ENCODE measurements at places on chromosomes 16 and 17.

DNA sequence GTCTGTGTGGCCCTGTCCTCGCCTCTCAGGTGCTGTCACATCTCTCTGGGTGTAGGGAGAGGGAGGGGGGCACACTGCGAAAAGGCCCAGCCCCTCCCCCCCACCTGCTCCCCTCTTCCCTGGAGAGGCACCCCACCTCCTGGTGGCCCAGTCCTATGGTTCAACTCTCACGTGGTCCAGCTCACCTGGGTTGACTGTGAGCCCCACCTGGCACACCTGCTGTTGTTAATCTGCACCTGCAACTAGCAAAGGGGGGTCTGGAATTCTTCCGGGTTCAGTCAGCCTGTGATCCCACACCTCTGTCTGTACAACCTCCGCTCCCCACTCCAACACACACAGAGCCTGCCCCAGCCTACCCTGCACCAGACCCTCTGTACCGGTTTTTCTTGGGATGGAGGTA, 2.0 kb upstream of the SYNGR2 start:
- DNase-seq: no peak

- no peak for DNase-seq
Observed at GRCh38 chr16:19890901-19891300, 6.3 kb upstream of the GPRC5B start.

DNA sequence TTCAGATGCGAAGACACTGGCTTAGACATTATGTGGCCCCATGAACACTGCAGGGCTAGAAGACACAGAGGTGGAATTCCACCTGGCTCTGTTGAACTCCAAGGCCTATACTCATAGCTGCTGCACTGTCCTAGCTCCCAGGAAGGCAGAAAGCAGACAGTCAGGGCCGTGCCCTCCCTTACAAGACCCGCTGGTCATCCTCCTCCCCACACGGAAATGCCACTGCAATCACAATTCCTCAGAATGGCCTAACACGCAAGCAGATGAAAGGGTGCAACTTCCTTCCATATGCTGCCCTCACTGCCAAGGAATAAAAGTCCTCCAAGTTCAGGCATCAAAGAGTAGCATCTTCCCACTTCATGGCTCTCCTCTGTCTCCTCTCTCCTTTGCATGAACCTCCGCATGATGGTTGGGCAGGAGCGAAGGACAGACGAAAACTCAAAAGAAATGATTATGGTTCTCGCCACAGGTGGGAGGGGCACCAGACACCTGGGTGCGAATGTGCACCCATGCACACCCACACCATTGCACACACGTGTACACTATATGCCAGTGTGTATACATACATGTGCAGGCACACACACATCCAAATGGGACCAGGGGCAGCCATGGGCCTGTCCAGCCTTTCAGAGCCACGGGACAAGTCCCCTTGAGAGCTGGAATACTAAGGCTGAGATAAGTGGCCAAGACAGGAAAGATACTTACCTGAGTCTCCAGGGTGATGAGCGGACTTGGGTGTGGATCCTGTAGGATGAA, 113.3 kb downstream of the XYLT1 start:
- no peak for DNase-seq

GRCh38 chr17:67358612-67359011, 7.8 kb downstream of the PSMD12 start:
- DNase-seq: no peak

- no peak for DNase-seq
Observed at GRCh38 chr17:7261379-7262191, 693 bp downstream of the CLDN7 start.

GRCh38 chr16:26240807-26241206, 549.0 kb downstream of the HS3ST4 start:
- DNase-seq: no peak

DNA sequence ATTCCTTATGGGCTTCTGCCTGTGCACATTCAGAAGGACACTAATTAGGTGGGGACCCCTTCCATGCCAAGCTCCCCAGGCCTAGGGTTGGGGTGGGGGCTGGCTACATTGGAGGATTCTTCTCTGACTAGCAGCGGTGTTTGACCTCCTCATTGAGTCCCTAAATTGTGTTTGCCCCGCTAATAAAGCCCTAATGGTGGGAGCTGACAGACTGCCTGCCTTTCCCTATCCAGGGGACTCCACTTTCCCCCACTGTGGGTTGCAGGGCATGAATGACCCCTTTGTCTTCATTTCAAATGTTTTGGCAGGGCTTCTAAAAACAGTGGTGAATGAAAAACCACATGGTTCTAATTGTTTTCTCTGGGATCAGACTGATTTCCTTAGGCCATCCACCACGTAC, 476.8 kb upstream of the CDH11 start:
- no peak for DNase-seq

DNA sequence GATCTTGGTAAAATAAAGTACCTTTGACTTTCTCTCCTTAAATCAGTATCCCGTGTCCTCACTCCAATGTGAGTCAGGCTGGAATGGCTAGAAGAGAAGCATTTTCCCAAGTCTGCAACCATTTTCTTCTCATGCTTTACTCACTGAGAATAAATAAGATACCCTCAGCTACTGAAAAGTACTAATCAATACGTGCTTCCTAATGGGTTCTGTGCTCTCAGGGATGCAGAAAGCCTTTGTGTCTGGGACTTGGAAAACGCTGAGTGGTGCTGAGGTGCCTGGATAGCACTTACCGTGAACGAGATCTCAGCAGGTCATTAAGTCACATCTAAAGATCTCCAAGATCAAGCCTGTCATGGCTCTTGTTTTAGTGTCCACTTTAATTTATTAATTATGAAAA, 672.3 kb upstream of the C16orf82 start:
- DNase-seq: no peak

GRCh38 chr16:4733211-4733742, 794 bp downstream of the ANKS3 start:
- DNase-seq: no peak

DNA sequence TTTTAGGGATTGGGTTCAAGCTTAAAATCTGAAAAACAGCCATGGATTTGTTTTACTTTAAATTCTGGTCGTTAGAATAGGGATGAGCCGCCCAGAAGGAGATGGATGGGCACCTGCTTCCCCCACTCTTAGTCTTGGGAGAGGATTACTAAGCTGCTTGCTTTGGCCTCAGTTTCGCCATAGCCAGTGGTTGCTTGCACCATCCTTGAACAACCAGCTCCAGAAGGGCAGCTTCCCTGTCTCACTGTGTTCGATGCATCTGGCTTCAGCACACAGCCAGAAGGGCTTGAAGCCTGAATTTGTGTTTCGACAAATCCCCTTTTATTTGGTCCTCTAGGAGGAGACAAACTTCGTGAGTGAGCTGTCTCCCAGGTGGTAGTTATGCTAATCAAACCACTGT, 7.1 kb downstream of the CYB5D2 start:
- no peak for DNase-seq

- DNase-seq: no peak
Observed at GRCh38 chr17:72510351-72511016, 389.7 kb downstream of the SOX9 start.

DNA sequence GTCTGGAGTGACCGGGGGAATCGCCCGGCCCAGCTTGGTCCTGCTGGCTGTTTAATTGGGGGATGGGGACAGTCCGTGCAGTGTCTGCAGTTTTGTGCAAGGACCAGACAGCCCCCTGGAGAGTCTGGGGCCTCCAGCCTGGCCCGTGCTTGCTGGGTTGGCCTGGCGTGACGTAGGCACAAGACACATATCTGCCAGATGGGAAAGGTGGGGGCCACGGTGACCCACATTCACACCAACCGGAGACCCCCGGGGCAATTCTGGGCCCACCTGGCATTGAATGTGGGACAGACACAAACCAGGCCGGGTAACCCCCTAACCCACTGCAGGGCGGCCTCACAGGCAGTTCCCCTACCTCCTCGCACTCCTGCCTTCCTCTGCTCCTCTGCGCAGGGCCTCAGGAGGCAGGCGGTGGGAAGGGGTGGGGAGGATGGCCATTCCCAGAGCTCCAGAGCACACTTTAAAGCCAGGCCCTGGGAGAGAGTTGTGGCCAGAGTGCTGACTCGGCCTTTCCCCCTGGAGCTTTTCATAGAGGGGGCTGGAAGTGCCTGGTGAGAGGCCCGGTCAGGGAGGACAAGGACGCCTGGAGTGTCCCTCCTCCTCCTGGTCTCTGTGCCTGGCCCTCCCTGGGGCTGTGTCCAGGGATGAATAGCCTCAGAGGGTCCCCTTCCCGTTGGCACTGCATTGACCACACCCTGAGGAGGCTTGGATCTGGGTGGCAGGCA, 1.5 kb downstream of the MRC2 start:
- DNase-seq: no peak

GRCh38 chr16:67543036-67543435, 14.4 kb downstream of the RIPOR1 start:
- no peak for DNase-seq

GRCh38 chr17:77592106-77592865, 366.2 kb upstream of the TNRC6C start:
- DNase-seq: no peak

DNA sequence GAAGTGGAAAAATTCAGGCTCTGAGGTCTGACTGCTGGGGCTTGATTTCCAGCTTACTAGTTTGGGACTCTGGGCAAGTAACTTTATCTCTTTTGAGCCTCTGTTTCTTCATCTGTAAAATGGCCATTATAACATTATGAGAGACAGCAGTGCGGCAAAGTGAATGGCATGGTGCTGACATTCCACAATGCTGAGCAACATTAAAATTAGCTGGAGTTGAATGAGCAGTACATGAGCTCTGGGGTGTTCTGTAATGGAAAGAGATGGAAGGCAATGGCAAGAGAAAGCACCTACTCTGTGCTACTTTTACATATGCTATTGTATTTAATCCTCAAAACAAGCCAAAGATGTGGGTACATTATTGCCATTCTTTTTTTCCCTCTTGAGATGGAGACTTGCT, 535.7 kb upstream of the CDH11 start:
- DNase-seq: peak; percentile 23

DNA sequence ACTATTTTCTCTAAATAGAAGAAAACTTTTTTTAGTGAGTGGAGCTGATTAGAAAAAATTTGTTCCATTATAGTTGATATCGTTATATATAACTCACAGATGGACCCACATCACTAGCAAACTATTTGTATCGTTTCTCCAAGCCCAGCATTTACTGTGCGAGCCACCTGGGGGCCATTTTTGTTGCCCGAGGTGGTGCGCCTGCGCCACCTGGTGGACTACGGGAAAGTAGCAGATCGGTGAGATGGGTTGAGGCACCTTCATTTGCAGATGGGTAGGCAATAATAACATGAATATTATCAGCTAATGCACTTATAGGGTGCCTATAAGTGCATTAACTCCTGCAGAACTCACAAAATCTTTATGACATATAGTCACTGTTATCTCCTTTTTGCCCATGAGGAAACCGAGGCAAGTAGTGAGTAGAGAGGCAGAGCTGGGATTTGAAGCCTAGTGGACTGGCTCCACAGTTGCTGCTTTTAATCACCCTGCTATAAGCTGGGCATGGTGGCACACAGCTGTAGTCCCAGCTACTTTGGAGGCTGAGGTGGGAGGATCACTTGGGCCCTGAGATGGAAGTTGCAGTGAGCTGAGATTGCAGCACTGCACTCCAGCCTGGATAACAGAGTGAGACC, 23.2 kb upstream of the NTN1 start:
- peak; percentile 56 for DNase-seq

Data from kidney capillary endothelial cell (primary cell).